Thoracic aorta (tissue), 2 donors: ENCODE measurements at places on chromosomes 2 and 18.

DNA sequence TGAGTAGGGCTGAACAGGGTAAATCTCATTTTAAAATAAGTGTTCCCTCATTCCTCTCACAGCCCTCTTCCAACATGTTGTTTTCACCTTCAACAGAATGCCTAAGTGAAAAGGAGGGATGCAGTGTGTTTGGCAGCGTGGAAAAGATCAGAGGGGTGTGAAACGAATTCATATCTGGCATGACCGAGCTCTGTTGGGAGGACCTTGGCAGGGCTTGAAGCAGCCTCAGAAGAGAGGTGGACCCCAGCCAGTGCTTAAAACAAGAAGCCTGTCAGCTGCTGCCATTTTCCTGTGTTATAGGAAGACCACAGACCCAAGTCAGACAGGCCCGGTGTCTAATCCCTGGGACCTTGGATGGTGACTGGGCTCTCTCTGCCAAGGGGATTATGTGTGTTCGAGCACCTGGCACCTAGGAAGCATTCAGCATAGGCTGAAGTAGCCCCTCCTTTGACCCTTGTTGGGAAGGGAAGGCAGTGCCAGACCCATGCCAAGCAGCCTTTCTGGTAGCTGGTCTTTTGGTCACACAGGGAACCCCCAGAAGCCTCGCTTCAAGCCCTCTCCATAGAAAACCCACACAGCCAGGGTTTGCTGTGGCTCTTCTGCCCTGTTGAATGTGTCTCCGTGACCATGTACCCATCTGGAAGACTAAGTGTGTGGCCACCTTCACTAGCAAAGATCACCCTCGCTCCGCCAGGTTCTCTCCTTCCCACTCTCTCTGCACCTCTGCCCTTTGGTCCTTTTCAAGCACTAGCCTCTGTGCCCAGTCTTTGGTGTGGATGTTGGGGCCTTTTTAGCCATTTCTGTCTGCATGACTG, 87.5 kb upstream of the ST3GAL5 start:
- DNase-seq: no peak

DNA sequence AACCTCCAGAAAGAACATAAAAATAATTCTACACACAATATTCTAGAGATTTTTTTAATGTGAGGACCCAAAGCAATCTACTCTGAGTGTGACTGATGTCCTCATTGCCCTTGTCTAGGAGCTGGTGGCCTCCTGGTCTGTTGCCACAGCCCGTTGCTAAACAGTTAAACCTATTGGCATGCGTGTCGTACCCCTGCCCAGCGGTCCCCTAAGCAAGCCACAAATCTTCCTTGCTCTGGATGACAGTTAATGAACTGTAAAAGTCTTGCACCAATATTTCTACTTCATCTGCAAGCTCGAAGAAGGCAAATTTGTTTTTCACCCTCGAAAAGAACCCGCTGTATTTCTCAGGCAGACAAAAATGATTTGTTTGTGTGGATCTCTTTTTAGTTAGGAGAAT, 489.1 kb upstream of the MEX3C start:
- no peak for DNase-seq

DNA sequence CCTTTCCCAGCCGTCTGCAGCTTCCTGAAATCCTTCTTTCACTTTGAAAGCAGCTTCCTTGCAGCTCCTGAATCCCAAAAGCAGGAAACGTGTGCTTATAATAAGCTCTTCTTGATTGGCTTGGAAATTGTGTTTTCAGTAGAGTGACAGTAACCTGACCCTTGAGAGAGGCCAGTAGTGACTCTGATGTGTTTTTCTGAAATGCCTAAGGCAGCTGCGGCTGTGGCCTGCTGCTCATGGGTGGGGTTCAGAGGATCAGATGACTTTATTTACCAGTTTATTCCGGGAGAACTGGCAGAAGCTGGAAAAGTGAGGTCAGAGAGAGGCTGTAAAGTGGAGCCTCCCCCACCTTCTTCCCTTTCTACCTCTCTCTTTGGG, 31.9 kb upstream of the RPIA start:
- DNase-seq: no peak

- DNase-seq: no peak
Observed at GRCh38 chr18:36284671-36285295, 12.7 kb upstream of the FHOD3 start.

GRCh38 chr2:11941201-11942177, 195.1 kb downstream of the LPIN1 start:
- DNase-seq: no peak
